ENCODE measurements at places on chromosomes 11 and 22. TPM values are rescaled to one million over a fixed set of nuclear protein-coding genes. Genes with fewer than 3 reads are reported as not detected.

- DNase-seq = no peak
These were observed at the start of gene OSM for GRCh38 chr22:30266445-30267381. Gene OSM, minus strand, starts transcription at chr22:30266851. Its CDS starts 52 bp downstream, at chr22:30266799.

- no peak for DNase-seq
These were observed 482.5 kb upstream of the FAT3 start for GRCh38 chr11:91742155-91742554.

DNA sequence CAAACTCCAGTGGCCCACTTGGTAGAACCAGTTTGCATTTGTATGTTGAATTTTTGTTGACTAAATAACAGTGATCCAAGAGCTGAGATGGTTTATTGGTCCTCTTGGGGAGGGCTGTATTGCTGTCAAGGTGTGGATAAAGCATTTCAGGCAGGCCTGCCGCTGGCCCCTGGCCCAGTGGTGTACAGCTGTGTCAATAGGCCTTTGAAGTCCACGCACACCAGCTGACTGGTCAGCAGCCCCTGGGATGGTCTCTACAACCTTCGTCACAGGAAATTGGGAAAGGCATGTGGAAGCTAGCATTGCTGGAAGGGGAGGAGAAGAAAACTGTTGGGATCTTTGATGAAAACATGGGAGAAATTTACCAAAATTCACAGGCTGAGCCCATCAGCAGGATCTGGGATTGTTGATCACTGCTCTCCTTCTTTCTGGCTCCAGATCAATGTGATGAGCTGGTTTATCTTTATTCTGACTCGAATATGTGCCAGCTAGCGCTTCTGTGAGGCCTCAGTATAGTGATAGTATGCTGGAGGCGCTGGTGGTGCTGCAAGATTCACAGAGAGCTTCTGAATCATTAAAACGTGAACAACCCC is 12.5 kb upstream of the E2F8 start:
- DNase-seq = no peak

GRCh38 chr11:68655406-68655805 is 28.9 kb upstream of the GAL start:
- no peak for DNase-seq

- DNase-seq = no peak
These were observed 24.7 kb upstream of the AKIP1 start for GRCh38 chr11:8886322-8886721.

- DNase-seq = no peak
These were observed 42.1 kb upstream of the LARGE1 start for GRCh38 chr22:33962409-33962808.

Gene MS4A15
- total RNA-seq = not detected

All from skin of body (tissue), 3 donors.